ENCODE measurements at places on chromosomes 1 and 21.

- no peak for DNase-seq
Observed at GRCh38 chr21:22961258-22961657, 1963.0 kb downstream of the NCAM2 start.

DNA sequence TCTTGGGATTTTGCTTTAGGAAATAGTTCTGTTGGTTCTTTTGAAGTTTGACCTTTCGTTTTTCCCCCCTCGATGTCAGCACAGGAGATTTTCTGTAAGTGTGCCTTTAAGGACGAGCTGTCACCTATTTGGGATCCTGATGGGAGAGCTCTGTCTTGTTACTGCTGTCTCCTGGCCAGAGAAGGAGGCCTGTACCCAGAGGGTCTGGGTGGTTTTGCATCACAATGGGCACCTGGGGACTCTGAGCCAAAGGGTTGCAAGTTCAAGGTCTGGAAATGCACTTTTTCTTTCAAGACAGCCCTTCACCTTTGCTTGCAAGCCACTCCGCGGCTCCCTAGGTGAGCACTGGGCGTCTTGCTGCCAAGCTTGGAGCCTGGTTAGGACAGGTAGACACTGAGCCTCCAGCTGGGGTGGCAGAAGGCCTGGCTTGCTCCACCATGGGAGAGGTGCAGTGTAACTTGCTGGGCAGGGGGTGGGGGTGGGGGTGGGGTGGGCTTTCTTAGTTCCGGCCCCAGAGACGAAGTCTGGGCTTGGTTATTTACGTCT lies 2.9 kb downstream of the AJAP1 start:
- DNase-seq = no peak

GRCh38 chr1:110554871-110555801 lies 36.2 kb upstream of the KCNA10 start:
- DNase-seq = peak; percentile 65

GRCh38 chr1:212141404-212141803 lies 105.9 kb downstream of the DTL start:
- DNase-seq = no peak

GRCh38 chr1:237851210-237851845 lies 39.4 kb downstream of the ZP4 start:
- DNase-seq = peak; percentile 5

GRCh38 chr1:45331436-45332345 lies 5.0 kb downstream of the HPDL start:
- DNase-seq = no peak

GRCh38 chr21:33908760-33909159 lies 6.8 kb downstream of the ATP5PO start:
- DNase-seq = peak; percentile 18

DNA sequence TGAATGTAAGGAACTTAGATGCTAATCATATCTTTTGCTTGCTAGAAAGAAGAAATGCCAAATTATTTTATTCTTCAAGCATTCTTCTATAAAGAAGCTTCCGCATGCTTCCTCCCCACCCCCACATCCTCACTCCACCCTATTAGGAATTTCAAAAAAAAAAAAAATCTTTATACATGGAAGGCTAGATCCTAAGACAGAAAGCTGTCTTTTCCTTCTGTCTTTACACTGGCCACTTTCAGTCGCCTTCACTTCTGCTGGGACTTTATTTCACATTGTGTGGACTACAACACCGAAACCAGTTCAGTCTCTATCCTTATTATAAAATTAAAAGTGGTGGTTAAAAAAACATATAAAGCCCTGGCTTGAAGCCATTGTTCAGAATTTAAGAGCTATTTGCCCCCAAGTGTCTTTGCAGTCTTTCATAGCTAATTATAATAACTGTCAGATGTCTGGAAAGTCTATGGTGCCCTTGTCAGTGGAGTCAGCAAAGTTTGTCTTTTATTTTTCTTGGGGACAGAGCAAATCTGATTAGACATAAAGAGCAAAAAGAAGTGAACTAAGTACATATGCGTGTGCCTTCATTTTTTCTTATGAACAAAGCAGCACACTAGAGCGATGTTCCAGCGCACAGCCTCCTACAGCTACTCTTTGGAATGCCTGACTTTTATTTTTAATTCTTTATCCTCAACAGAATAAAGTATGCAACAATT lies 297.7 kb downstream of the PTPRC start:
- no peak for DNase-seq

DNA sequence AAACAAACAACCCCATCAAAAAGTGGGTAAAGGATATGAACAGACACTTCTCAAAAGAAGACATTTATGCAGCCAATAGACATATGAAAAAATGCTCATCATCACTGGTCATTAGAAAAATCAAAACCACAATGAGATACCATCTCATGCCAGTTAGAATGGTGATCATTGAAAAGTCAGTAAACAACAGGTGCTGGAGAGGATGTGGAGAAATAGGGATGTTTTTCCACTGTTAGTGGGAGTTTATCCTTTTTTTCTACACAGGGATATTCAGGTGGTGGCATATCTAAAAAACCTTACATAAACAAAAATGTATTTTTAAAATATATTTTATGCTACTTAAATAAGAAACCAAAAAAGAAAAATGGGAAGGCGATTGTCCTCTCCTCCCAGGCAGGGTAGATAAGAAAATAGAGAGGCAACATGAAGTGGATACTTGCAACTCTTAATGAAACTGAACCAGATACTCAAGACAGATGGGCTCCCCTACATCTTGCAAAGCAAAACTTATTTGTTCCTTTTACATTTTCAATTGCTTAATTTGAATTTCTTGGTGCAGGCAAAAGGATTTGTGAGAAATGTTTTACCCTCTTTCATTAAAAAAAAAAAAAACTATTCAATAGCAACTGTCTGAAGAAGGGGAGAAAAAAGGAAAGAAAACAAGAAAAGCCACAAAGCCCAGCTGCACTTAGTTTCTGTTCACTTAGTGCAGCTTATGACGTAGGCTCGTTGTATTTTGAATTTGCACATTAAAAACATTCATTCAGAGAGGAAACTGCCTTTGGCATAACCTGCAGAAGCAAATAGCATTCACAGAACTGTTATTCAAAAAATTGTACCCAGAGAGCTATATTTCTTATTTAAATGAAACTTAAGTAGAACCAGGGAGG lies 36.9 kb upstream of the RGS1 start:
- DNase-seq = no peak

DNA sequence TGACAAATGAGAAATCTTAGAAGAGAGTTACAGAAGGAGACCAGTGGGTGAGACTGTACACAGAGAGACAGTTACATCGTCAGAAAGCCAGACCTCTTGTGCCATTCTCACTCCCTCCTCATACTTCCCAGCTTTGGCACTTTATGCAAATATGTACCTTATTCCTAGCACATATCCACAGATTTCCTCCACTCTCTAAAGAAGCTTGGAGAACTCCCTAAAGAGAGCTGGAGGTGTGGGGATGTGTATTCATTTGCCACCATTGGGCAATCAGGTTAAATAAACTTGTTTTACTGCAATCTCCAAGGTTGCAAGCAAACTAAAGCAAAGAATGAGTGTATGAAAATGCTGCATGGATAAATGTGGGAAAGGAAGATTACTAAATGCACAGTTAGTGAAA lies 380.9 kb upstream of the PRMT6 start:
- no peak for DNase-seq

DNA sequence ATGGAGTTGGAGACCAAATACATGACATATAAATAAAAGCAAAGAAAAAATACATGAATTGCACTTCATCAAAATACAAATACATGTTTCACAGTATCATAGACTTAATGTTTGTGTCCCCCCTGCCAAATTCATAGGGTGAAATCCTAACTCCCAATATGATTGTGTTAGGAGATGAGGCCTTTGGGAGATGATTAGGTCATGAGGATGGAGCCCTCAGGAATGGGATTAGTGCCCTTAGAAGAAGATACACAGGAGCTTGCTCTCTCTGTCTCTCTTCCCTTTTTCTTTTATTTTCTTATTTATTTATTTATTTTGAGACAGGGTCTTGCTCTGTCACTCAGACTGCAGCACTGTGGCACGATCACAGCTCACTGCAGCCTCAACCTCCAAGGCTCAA lies 26.0 kb upstream of the FAM131C start:
- DNase-seq = no peak

- DNase-seq = no peak
Observed at GRCh38 chr1:109912214-109912861, 1.7 kb downstream of the CSF1 start.

- DNase-seq = no peak
Observed at GRCh38 chr1:36829961-36830360, 204.4 kb downstream of the GRIK3 start.

DNA sequence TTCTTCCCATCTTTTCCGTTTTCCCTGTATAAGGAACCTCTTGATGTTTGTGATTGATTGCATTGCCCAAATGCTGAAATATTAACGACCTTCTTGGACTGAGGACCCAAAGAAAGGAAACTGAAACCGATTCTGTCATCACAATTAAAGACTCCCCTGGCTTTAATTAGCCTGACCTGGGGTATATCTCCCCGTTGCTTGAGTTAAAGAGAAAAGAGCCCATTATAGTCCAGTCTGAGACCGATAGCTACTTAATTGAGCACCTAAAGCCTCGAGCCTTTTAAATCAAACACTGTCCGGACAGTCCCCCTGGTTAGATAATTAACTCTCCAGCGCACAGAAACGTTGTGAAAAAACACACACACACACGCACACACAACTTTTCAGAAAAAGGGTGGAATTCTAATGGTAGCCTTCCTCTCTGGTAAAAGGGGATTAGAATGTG lies 8.0 kb downstream of the LMO4 start:
- no peak for DNase-seq

GRCh38 chr1:2976180-2976562 lies 45.1 kb upstream of the ACTRT2 start:
- DNase-seq = no peak

- DNase-seq = no peak
Observed at GRCh38 chr1:201460814-201461644, 8.0 kb downstream of the PHLDA3 start.

DNA sequence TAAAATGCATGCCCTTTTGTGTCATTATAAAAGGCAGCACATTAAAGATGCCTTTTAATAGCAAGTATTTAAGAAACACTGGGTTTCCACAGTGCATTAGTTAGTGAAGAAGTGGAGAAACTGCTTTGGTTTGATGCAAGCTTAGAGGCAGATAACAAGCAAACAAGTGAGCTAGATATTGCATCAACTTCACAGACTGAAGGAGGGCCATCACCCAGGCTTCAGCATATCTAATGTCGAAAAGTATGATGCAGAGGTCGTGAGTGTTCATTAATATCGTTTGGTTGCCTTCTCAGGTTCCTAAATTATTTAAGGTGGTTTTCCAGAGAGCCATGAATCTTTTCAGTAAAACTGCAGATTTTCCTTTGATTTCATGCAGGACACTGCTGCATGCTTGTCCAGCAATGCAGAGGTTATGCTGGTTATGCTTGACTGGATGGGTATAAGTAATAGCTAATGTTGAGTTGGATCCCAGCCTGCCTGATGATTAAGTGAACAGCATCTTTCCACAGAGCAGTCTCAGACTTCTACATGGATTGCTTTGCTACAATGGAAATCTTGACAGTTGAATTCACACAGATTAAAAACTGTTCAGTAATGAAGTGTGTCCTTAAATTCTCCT lies 69.7 kb upstream of the IPO9 start:
- no peak for DNase-seq

- DNase-seq = no peak
Observed at GRCh38 chr1:48025076-48025475, 27.9 kb upstream of the TRABD2B start.

GRCh38 chr1:156055281-156056048 lies 883 bp downstream of the LAMTOR2 start:
- no peak for DNase-seq

- no peak for DNase-seq
Observed at GRCh38 chr1:219339466-219339865, 165.8 kb downstream of the LYPLAL1 start.

DNA sequence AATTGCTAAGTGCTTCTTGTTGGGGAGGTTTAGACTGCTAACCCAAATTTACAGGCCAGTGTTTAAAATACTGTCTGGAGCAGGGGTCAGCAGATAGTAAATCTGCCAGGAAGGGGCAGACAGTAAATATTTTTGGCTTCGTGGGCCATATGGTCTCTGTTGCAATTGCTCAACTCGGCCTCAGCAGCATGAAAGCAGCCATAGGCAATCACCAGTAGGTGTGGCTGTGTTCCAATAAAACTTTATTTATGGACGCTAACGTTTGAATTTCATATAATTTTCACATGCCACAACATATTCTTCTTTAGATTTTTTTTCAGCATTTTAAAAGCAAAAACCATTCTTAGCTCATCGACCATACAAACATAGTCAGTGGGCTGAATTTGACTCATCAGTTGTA lies 172.7 kb downstream of the BRINP2 start:
- no peak for DNase-seq

DNA sequence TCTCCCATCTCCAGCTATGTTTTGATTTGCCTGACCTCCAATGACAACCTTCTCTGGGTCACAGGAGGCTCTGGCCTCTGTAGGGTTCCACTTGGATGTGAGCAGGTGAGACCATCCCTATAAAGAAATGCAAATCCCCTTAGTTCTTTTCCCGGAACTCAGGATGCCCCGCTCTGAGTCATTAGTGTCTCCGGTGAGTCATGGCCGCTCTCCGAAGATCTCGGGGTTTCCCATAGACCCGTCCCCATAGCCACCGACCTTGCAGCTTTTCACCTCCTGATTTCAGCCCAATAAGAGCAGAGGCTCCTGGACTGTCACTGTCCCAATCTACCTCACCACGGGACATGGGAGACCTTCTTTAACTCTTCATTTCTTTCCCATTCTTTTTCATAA lies 98.2 kb downstream of the PGBD5 start:
- DNase-seq = peak; percentile 27

- DNase-seq = no peak
Observed at GRCh38 chr1:38250356-38250755, 203.8 kb upstream of the POU3F1 start.

DNA sequence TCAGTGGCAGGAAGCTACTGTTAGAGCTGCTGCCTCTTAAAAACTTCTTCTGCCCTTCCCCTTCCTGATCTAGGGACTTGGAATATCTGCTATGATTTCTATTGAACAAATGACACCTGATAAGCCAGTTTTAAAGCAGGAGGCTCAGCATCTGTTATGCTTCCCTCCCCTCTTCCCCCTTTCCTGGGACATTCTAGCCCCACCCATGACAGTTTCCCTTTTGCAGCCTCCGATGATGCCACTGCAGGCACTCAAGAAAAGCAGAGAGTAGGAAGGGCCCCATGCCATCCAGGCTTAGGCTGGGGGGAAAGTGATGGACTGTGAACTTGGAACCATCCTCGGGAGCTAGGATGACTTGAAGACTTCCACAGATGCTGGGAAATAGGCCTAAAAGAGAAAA lies 15.1 kb upstream of the EPB41 start:
- no peak for DNase-seq
